ENCODE measurements at places on chromosomes 6 and 20.

GRCh38 chr6:44128020-44128917 is 915 bp downstream of the TMEM63B start:
- no peak for DNase-seq

- DNase-seq = no peak
These were observed 81.7 kb upstream of the NXT1 start for GRCh38 chr20:23268792-23269354.

DNA sequence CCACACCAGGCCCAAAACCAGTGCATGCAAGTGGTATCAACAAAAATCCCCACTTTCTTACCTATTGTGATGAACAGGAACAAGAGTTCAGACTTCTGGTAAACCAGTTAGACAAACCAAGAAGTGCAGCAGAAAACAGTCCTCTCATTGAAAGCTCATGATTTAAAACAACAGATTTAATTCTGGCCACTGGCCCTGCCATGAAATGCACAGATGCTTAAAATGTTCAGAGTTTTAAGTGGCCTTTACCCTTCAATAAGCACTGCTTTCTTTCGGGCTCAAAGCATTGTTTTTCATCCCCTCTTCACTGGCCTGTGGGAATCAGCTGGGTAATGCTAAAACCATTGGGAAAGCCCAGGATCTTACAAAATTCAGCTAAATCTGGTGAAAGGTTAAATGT is 102.4 kb upstream of the ISM1 start:
- no peak for DNase-seq

GRCh38 chr6:147554281-147554680 is 45.8 kb downstream of the SAMD5 start:
- no peak for DNase-seq

DNA sequence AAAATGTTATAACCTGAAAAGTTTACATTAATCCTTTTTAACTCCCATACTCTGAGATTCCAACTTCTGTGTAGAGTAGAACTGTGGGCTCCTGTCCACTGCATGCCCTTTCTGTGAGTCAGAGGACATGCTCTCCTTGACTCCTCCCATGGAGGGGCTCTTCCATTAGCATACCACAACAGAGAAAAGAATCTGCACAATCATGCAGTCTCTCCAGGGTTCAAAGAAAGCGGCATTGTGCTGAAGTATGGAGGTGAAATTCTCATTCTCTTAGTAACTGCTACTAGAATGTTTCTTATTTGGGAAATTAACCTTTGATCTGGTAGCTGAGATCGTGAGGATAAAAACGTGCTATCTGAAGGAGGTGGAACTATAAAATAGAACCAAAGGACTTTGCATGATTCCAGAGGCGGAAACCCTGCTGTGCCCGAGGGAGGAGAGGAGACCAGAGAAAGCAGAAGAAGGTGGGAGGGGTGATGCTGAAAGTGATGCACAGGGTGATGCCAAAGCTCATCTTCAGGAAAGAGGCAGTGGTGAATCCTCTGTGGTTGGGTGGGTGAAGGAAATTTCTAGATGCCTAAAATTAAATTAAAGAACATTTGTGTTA is 202.2 kb upstream of the PCSK2 start:
- no peak for DNase-seq

GRCh38 chr6:85516168-85516567 is 66.3 kb downstream of the NT5E start:
- DNase-seq = no peak

GRCh38 chr6:94130478-94130877 is 711.1 kb upstream of the EPHA7 start:
- no peak for DNase-seq
